ENCODE measurements at places on chromosomes 4 and X. TPM values are rescaled to one million over a fixed set of nuclear protein-coding genes. Genes with fewer than 3 reads are reported as not detected.

- H3K27ac ChIP-seq: no peak overlapping the region
- no peaks in the 10 kb centered on the region for H3K36me3 ChIP-seq
- H3K4me1 ChIP-seq: no peaks in the 10 kb centered on the region
Observed at GRCh38 chr4:101942891-101943290, 152.4 kb downstream of the BANK1 start.

DNA sequence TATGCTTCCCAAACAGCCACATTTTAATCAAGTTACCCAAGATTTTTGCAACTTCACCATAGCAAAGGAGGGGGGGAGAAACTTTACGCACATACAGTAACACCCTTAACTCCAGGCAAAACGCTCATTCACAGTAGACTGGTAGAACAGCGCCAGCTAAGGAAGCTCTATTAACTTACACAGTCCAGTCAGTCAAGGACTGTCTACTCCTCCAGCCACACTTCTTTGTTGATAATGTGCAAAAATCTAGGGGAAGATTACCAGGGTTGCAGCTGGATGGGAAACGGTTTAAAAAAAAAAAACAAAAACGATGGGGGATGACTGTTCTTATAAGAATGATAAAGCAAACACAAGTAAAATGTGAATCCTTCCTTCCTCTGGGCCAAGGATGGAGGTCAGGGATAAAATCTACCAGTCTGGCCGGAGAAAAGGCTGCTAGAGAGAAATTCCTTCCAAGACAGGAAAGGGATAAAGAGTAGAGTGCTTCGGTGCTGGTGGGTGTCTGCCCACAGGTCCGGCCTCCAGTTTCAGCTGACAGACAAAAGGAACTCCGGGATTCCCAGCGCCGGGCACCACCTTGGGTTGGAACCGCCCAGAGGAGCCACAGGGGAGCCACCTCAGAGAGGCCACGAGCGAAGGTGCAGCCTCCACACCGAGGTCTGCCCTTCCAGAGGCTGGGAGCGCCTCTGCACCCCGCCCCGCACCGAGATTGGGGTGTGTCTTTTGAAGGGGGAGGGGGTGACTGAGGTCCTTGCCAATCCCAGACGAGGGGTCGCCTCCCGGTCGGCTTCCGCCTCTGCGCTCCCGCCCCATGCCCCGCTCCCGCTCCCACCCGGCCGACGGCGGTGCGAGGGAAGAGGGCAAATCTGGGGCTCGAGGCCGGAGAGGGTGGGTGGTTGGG, 811 bp downstream of the ANKRD50 start:
- H3K4me3 ChIP-seq: no peak overlapping the region
- peaks cover 6% of the 10 kb centered on the region for H3K4me1 ChIP-seq
- H3K27ac ChIP-seq: no peak overlapping the region
- DNase-seq: peak; percentile 29
- no peaks in the 10 kb centered on the region for H3K27me3 ChIP-seq

DNA sequence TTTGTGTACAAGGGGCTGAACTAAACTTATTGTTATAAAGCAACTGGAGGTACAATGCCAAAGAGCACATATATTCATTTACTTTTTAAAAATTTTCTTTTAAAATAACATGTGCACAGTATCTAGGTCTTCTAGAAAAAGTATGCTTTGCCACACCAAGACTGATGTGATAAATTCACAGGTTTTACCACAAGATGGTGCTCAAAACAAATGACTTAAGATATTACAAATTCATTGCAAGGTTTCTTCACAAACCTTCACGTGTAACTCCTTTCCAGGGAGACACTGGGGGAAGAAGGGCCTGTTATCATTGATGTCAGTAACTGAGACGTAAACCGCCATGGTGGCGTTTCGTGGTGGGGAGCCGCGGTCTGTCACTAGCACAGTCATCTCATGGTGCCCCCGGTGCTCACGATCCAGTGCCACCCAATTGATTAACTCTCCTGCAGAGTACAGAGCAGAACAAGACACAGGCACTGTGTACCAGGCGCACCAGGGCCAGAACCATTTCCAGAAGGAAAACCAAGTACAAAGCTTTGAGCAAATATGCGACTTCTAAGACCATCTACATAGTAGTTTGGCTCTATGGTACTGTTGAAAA, 162.2 kb downstream of the DCHS2 start:
- H3K27ac ChIP-seq: no peak overlapping the region
- H3K27me3 ChIP-seq: peaks cover 27% of the 10 kb centered on the region
- H3K4me1 ChIP-seq: peaks cover 11% of the 10 kb centered on the region
- H3K4me3 ChIP-seq: no peak overlapping the region
- DNase-seq: no peak

ITGB1BP2 gene
- 6.5 TPM for total RNA-seq

GUCY1A1 gene
- total RNA-seq: not detected

DNA sequence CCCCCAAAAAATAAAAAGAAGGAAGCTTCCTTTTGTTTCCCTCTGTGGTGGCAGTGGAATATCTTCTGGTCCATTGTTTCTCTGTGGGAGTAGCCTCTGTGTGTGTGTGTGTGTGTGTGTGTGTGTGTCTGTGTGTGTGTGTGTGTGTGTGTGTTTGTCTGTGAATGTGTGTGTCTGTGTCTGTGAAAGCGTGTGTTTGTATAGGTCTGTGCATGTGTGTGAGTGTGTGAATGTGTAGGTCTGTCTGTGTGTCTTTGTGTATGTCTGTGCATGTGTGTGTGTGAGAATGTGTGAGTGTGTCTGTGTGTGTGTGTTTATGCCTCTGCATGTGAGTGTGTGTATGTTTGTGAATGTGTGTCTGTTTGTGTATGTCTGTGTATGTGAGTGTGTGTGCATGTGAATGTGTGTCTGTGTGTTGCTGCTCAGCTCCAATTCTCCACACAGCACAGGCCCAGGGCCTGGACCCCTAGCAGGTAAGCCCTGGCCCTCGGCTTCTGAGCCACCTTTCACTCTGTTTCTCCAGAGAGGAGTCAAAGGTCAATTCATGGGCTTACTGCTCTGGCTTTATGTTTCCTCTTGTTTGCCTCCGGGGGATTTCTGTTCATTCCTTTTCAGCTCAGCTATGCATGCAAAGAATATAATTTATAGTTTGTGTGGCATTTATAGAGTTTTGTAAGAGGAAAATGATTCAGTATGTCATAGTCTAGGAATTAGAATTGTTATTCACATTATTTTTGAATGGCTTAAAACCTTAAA, 89.8 kb downstream of the UCHL1 start:
- peaks cover 5% of the 10 kb centered on the region for H3K27me3 ChIP-seq
- no peaks in the 10 kb centered on the region for H3K4me1 ChIP-seq
- H3K36me3 ChIP-seq: no peaks in the 10 kb centered on the region
- no peak overlapping the region for H3K27ac ChIP-seq
- H3K4me3 ChIP-seq: no peak overlapping the region

UGT2B7 gene
- total RNA-seq: not detected

DNA sequence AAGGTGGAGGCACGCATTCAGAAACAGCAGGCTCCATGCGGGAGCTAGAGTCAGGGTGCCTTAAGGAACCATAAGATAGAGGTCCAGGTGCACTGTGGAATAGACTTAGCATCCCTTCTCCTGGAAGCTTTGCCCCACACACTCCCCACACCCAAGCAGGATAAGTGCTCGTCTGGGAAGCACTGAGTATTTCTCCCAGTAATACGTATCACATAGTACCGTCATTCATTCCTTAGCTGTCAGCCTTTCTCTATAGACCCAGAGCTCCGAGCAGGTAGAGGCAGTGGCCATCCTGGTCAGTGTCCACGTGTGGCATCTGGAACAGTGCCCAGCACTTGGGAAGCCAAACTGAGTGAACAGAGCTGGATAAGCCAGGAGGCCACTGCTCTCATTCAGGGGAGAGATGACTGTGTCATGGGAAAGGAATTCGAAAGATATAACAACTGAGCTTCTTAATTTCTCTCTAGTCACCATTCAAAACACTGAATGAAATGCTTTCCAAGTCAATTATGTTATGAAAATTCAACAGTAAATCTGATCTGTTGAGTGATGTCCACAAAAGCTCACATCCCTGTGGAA, 9.9 kb downstream of the APBB2 start:
- no peak overlapping the region for H3K4me3 ChIP-seq
- H3K27me3 ChIP-seq: peaks cover 32% of the 10 kb centered on the region
- no peaks in the 10 kb centered on the region for H3K36me3 ChIP-seq
- no peak for DNase-seq
- H3K4me1 ChIP-seq: peaks cover 2% of the 10 kb centered on the region
- no peak overlapping the region for H3K27ac ChIP-seq

PPEF2 gene
- 0.14 TPM for total RNA-seq

DNA sequence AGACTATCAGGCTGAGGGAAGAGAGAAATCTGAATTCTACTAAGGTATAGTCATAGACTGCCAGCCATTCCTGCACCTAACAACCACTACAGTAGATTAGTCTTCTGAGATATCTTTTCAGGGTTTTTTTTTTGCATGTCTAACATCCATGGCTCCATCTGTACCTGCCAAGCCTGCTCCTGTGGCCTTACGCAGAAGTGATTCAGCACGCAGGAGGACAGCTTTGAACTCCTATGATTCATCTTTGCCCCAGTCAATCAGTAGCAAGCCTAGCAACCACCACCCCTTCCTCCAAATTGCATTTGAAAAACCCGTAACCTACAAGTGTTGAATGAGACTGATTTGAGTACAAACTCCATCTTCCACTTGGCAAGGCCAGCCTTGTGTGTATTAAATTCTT, 520.7 kb upstream of the HS3ST1 start:
- no peaks in the 10 kb centered on the region for H3K4me1 ChIP-seq
- DNase-seq: no peak
- no peak overlapping the region for H3K4me3 ChIP-seq
- H3K27me3 ChIP-seq: no peaks in the 10 kb centered on the region
- no peaks in the 10 kb centered on the region for H3K36me3 ChIP-seq

- H3K4me1 ChIP-seq: peaks cover 10% of the 10 kb centered on the region
- no peak for DNase-seq
- H3K27me3 ChIP-seq: no peaks in the 10 kb centered on the region
- H3K4me3 ChIP-seq: no peak overlapping the region
Observed at GRCh38 chrX:17842769-17843525, 18.2 kb downstream of the RAI2 start.

DNA sequence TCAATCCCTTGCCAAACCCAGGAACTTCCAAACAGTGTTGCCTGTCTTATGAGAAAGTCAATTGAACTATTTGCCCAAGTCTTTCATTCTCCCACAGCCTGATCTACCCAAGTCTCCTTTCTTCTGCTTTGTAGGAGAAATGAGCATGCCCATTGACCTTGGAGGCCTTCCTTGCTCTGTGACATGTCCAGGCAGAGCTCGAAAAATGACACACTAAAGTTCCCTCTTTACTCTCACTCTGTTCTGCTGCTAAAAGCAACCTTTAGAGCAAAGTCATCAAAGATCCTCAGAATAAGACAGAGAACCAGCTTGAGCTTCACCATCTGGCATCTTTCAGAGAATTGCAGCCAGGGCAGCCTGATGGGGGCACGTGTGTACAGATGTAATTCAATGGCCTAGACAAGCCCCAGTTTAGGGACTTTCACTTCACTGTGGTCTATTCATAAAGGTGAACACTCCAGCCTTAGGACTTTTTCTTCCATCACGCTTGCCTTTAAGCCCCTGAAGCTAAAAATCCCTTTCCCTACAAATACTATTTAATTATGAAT, 136.4 kb downstream of the AMELX start:
- peaks cover 14% of the 10 kb centered on the region for H3K27me3 ChIP-seq
- H3K36me3 ChIP-seq: no peaks in the 10 kb centered on the region
- H3K4me3 ChIP-seq: no peak overlapping the region
- no peaks in the 10 kb centered on the region for H3K4me1 ChIP-seq
- no peak for DNase-seq

PLXNB3 gene
- 2.4 TPM for total RNA-seq

All from activated CD4-positive, alpha-beta T cell treated with anti-CD3 and anti-CD28 coated beads for 36 hours (primary cell).